ENCODE measurements at places on chromosomes 6 and 20.

GRCh38 chr6:71203206-71203605 is 85.4 kb upstream of the OGFRL1 start:
- DNase-seq = no peak

- DNase-seq = peak; percentile 23
Observed at GRCh38 chr6:81697559-81697958, 54.9 kb downstream of the TENT5A start.

GRCh38 chr6:45554591-45554990 is 176.9 kb upstream of the SUPT3H start:
- DNase-seq = no peak

DNA sequence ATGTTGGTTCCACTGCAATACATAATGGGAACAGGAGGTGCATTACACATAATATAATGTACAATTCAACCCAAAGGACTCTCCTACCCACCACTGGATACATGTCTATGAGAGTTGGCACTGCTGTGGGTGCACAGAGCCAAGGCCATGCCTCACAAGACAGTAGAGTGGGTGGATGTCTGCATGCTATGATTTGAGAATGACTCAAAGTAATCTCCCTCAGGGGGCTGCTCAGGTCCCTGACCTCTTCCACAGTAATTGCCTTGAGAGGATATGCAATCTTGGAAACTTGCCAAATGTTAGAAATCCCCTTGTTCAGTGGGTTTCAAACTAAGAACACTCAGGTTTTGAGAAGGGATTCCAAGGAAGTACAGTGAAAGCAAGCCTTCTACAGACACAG is 79.0 kb downstream of the ANKEF1 start:
- DNase-seq = peak; percentile 30
